ENCODE measurements at places on chromosomes 13 and 19. TPM values are rescaled to one million over a fixed set of nuclear protein-coding genes. Genes with fewer than 3 reads are reported as not detected.

The SSC5D gene
- 0.50 TPM for total RNA-seq

The SLC7A10 gene
- total RNA-seq = not detected

DNA sequence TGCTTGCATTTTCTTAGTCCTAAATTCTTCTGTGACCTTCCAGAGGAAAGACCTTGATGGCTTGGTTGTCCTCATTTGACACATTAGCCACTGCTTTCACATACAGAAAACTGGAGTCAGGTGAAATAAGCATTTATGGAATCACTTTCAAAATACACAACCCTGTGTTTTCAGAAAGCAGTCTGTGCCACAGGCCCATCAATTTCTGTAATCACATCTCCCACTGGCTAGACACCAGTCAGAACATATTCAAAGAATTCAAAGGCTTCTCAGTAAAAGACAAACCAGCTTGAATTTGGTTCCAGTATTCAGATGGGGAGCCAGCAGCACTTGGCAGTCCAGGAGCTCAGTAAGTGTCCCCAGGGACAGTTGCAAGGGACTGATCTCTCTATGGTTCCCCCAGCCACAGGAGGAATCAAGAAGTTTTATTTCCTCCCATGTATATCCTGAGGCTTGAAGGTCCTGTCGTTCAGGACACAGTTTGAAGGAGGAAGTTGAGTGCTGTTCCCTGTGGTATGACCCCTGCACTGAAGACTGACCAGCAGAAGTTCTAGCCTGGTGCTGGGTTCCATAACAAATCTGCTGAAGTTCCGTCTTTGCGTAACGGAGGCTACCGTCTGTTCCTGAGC is 214.3 kb downstream of the FOXO1 start:
- no peak for DNase-seq

- DNase-seq = no peak
These were observed 111.6 kb downstream of the GGACT start for GRCh38 chr13:100476963-100477362.

DNA sequence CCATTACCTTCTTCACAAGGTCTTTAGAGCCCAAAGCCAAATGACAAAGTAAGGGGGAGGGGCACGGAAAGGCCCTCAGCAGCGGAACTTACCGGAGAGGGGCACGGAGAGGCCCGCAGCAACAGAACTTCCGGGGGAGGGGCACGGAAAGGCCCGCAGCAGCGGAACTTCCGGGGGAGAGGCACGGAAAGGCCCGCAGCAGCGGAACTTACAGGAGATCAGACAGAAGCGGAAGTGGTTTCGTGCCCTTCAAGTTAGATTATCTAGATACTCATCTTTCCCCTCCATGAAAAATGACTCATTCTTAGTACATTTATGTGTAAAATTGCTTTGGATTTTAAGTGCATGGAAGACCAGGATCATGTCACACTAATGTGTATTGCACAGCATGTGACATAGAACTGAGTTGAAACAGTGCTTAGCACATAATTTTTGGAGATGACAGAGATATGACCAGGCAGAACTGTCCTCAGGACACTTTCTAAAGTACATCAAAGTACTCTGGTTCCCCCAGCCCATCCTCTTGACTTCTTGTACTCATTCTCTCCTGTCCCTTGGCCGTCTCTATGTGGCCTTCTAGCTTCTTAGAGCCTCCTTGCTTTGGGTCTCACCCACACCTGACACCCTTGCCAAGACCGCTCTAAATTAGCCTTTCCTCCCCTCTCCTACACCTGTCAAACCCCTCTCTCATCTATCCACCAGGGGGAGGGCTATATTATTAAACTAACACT is 25.7 kb upstream of the TPTE2 start:
- peak; percentile 89 for DNase-seq

GRCh38 chr13:57056601-57057180 is 84.0 kb upstream of the PRR20A start:
- DNase-seq = no peak

- DNase-seq = peak; percentile 100
These were observed at the start of gene GPR108 for GRCh38 chr19:6737284-6737872. GPR108 (minus strand) TSS chr19:6737580; CDS start chr19:6737576, 4 bp downstream.

DNA sequence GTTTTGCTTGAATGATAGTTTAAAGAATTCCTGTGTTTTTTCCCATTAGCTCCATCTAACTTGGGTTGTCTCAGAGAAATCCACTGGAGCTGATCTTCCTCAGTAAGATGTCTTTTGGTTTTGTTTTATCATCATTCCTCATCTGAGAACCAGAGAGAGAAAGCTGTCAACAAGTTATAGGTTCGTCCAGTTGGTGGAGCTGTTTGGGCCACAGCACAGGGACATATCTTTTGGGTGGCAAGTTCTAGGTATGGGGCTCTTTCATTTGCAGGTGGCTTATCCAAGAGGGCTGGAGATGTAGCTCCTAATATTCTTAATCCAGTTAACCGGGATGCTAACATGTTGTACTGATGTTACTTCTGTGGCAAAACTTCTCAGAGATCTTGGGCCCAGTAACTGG is 174.2 kb downstream of the KCNRG start:
- DNase-seq = no peak

DNA sequence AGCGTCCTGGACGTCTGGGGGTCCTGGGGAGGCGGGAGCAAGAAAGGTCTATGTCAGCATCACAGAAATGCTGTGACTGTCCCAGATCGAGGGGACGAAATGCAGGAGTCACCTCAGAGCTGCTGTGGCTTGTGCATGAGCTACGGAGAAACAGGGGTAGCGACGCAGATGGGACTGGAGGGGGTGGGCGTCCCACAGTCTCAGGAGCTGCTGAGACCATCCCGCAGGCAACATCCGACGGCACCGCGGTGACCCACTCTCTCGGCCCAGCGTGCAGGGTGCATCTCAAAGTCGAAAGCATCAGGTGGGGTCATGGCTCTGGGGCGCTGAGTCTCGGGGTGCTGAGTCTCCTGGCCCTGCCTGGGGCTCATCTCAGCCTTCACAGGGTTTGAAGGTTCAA is 37.4 kb upstream of the C13orf46 start:
- DNase-seq = no peak

DNA sequence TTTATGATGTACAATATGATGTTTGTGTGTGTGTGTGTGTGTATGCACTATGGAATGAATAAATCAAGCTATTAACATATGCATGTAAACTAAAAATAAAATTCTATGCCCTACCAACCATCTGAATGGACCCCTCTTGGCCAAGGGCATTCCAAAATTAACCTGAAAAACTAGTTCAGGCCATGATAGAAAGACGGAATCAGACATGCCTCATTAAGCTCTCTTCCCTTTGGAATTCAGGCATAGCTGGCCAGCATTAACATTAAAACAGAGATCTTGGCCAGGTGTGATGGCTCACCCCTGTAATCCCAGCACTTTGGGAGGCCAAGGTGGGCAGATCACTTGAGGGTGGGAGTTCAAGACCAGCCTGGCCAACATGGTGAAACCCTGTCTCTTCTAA is 18.3 kb upstream of the SLC1A6 start:
- no peak for DNase-seq

DNA sequence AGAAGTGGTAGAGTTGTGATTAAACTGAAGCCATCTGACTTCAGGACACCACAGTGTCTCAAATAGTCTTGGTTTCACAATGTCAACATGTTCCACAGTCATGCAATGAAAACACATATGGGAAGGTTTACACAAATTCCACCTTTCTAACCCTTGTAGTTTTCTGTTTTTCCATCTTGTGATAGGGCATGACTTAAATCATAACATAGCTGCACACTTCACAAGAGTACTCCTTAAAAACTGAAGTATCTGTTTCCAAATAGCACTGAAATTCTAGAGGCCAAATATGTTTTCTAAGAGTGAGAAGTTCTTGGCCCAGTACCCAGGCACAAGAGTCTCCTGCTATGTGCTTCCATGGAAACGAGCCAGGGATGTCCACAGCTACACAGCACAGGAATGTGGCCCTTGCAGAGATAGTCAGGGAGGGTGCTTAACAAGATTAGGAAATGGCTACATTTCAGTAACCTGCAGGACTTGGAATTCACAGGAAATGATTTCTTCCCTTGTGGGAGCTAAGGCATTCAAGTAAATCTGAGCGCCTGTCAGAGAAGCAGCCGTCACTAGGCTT is 269.1 kb downstream of the NDFIP2 start:
- DNase-seq = no peak

GRCh38 chr13:49314344-49314882 is 66.7 kb downstream of the CDADC1 start:
- no peak for DNase-seq

GRCh38 chr19:48081106-48081505 is 29.5 kb downstream of the PLA2G4C start:
- no peak for DNase-seq

DNA sequence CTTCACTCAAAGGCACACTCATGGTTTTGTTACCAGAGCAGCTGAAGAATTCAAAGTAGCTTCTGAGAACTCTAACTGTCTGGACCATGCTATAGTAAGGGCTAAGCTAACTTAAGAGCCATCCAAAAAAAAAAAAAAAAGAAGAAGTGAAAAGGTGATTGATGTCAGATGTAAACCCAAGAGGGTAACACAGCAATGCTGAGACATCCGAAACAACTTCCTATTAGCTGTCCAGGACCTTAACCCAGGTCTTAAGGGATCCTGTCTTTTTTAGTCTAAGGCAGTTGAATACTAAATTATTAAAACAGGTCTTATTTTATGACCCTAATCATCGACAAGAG is 11.2 kb upstream of the RAB20 start:
- DNase-seq = no peak

- no peak for DNase-seq
These were observed 2.1 kb downstream of the MEIS3 start for GRCh38 chr19:47417107-47417745.

DNA sequence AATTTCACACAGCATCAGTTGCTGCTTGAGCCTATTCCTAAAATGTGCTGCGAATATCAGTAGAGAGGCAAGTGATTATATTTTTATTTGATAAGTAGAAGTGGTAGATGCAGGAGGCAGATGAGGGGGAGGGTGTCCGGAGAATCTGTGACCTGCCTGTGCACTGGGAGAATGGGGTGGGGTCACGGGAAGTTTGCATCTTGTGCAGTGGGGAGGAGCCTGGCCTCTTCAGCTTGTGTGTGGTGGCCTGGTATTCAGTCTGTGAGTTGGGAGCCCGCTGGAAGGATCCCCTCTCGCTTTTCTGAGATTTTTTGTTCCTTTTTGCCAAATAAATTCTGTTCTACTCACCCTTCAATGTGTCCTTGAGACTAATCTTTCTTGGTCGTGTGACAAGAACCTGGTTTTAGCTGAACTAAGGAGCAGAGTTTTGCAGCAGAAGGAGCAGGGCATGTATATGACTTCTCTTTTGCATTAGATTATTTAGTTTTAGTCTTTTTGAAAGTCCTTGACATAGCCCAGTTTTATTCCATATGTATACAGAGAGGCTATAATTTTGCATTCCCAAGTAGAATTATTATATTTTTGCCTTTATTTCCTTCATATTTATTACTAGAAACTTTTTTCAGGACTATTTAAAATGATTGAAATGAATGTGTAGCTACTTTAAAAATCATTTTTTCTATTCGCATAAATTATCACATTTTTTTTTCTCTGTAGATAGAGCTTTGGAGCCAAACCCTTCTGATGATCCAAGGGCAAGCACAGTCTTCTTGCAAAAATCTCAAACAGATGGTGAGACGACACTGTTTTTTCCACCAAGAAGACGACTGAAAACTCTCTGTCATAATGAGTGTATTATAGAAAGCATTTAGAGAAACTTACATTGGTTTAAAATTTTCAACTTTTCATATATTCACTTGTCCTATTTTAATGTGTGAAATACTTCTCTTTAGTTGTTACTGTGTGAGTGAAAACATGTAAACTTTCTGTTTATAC is 1257.2 kb downstream of the UQCRFS1 start:
- DNase-seq = no peak
